ENCODE measurements at places on chromosomes 3 and 15. TPM values are rescaled to one million over a fixed set of nuclear protein-coding genes. Genes with fewer than 3 reads are reported as not detected.

GRCh38 chr3:154120961-154121700 lies at the start of gene ARHGEF26:
Gene ARHGEF26, plus strand, starts transcription at chr3:154121390. Its CDS starts 603 bp downstream, at chr3:154121993.
- DNase-seq: peak; percentile 93
- H3K36me3 ChIP-seq: no peaks in the 10 kb centered on the region
- peak within 1 kb of the TSS; percentile 72 for H3K27ac ChIP-seq
- peak within 1 kb of the TSS; percentile 83 for H3K4me3 ChIP-seq

GRCh38 chr3:157566596-157566995 lies 63.4 kb upstream of the VEPH1 start:
- no peak overlapping the region for H3K27ac ChIP-seq
- H3K4me1 ChIP-seq: no peaks in the 10 kb centered on the region
- no peak for DNase-seq
- H3K4me3 ChIP-seq: no peak overlapping the region
- H3K36me3 ChIP-seq: 0 out of 2 replicates have a peak, but pooled peaks cover 3% of the 10 kb centered on the region

DNA sequence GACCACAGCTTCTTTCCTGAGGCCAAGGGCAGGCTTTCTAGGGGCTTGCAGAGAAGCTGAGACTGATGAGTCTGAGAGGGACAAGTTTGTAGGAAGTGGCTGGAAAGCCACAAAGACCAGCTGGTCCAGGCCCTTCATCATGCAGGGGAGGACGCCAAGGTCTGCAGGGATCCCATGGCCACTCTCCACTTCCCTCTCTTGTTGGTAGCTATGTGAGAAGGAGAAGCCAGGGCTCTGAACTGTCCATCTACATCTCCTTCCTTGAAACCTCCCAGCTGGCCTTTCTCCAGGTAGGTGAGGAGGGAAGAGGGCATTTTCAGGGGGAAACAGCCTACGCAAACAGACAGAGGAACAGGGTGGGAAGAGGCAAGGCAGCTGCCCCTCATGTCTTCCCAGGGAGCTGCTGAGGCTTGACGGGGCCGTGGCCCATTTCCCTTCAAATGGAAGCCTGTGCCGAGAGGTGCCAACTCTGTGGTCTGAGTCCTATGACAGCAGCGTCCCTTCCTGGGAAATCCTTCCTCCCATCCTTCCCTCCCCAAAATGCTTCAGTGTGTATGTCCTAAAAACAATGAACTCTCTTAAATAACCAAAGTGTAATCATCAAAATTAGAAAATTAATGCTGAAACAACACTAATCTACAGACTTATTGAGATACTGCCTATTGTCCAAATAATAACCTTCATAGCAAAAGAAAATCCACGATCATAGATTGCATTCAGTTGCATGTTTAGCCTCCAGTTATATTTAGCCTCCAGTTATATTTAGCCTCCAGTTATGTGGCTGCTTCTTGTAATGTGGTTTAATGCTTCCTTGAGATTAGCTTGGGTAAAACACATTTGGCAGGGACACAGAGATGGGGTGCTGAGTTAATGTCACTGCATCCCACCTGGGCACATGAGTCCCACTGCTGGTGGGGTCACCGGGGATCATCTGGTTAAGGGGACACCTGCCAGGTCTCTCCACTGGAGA lies 36.0 kb downstream of the GNB5 start:
- H3K4me3 ChIP-seq: no peak overlapping the region
- no peaks in the 10 kb centered on the region for H3K27me3 ChIP-seq

- H3K4me1 ChIP-seq: no peaks in the 10 kb centered on the region
- peaks cover 4% of the 10 kb centered on the region for H3K27me3 ChIP-seq
- H3K4me3 ChIP-seq: no peak overlapping the region
- no peak for DNase-seq
- H3K27ac ChIP-seq: no peak overlapping the region
These were observed 121.3 kb upstream of the ADAMTS9 start for GRCh38 chr3:64809086-64809485.

DNA sequence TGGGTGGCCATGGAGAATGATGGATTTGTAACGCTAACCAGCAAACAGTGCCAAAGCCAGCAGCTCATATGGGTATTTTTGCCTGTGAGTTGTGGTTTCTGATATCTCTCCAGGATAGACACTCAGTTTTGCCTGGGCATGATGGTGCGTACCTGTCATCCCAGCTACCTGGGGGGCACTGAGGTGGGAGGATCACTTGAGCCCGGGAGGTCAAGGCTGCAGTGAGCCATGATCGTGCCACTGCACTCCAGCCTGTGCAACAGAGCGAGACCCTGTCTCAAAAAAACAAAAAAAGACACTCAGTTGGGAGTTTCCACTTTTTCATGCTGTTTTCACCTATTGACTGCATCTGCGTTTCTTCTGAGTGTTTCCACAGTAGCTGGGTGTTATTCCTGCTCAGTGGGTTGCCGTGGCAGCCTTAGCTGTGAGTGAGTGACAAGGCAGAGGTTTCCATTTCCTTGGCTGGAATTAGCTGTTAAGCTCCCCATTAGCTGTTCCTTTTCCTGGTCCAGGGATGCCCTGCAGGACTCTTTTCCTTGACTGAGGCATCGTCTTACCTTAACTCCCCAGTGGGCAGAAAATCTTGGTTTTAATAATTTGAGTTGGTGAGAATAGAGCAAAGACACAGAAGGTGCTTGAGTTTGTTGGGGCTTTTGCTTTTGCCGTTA lies 14.2 kb upstream of the RPP14 start:
- no peak for DNase-seq
- H3K4me3 ChIP-seq: no peak overlapping the region
- no peak overlapping the region for H3K27ac ChIP-seq

GABRR3 gene
- total RNA-seq: not detected

DNA sequence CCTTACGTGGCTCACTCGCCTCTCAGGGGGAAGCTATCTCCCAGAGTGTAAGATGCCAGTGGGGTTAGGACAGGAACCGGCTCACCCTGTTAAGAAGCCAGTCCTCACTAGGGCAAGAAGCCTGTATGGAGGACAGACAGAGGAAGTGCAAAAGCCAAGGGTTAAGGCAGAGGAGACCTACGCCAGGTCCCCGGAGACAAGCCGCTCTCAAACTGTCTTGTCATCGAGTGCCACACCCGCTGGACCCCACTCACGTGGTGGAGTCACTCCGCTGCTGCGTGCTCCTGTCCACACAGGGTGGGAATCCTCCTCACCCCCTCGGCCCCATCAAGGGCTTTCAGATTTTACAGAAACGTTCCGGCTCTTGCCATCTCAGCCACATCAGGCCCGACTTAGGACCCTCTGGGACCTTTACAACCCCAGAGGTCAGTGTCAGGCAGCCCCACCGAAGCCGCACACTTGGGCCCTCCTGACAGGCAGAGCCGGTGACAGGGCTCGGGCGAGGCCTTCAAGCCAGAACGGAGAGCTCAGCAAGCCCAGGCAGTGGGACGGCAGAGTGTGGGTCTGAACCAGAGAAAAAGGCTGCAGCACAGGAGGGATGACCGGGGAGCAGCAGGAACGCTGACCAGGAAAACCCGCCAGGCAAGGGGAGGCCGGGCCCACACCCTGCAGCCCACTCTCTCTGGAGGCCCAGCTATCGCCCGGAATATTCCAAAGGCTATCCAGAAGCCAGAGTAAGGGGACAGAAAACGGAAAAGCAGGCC lies 61.7 kb downstream of the XXYLT1 start:
- H3K27ac ChIP-seq: no peak overlapping the region
- H3K36me3 ChIP-seq: peaks cover 3% of the 10 kb centered on the region
- peaks cover 50% of the 10 kb centered on the region for H3K4me1 ChIP-seq
- H3K4me3 ChIP-seq: no peak overlapping the region
- no peaks in the 10 kb centered on the region for H3K27me3 ChIP-seq
- no peak for DNase-seq

DNA sequence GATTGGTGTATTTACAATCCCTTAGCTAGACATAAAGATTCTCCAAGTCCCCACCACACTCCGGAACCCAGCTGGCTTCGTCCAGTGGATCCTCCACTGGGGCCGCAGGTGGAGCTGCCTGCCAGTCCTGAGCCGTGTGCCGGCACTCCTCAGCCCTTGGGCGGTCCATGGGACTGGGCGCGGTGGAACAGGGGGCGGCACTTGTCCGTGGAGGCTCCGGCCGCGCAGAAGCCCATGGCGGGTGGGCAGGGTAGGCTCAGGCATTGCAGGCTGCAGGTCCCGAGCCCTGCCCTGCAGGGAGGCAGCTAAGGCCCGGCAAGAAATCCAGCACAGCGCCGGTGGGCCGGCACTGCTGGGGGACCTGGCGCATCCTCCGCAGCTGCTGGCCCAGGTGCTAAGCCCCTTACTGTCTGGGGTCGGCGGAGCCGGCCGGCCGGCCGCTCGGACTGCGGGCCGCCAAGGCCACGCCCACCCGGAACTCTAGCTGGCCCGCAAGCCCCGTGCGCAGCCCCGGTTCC lies 3.5 kb upstream of the RNU5B-1 start:
- peak; percentile 55 for DNase-seq
- peaks cover 35% of the 10 kb centered on the region for H3K4me1 ChIP-seq
- H3K36me3 ChIP-seq: no peaks in the 10 kb centered on the region
- no peaks in the 10 kb centered on the region for H3K27me3 ChIP-seq
- H3K4me3 ChIP-seq: no peak overlapping the region
- no peak overlapping the region for H3K27ac ChIP-seq

DNA sequence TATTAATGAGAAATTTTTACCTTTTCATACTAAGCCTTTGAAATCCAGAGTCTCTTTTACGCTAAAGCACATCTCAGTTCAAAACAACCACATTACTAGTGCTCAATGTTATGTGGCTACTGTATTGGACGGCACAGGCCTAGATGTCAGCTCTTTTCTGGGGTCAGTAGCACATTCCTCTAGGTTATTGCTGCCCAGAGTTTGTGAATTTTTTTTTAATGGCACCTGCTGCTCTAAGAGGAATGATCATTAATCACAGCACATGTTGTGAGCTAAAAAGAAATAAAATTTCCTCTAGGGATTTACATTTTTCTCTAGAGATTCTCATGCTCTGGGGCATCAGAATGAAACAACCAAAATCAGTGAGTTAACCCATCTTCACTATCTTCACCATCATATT lies 436.8 kb upstream of the THBS1 start:
- H3K36me3 ChIP-seq: no peaks in the 10 kb centered on the region
- DNase-seq: no peak
- H3K27ac ChIP-seq: no peak overlapping the region
- H3K4me1 ChIP-seq: no peaks in the 10 kb centered on the region

DNA sequence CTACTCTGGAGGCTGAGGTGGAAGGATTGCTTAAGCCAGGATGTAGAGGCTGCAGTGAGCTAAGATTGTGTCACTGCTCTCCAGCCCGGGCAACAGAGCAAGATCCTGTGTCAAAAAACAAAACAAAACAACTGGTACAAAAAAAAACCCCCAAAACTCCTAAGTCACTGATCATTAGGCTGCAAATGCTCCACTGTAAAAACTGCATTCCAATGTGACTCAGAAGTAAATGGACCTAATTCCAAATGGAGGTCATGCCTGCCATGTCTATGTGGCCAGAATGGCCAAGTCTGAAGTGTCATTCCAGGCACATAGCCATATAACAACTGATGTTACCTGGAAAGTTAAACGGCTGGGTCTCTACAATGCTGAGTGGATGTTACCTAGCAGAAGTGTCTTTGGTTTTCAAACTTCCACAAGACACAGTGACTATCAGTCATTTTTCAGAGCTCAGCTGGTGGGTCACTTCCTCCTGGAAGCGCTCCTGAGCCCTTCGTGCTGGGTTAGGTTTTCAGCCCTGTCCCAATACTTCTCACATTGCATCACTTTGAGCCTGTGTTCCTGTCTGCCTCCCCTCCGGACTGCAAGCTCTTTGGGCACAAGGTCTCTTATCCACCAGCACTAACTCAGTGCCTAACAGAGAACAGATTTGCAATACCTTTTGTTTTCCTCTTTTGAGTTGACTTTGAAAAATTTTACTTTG lies 10.6 kb downstream of the FSTL1 start:
- H3K27me3 ChIP-seq: no peaks in the 10 kb centered on the region
- no peak overlapping the region for H3K4me3 ChIP-seq
- no peak for DNase-seq
- H3K27ac ChIP-seq: peak overlapping the region; percentile 62
- H3K36me3 ChIP-seq: peaks cover 32% of the 10 kb centered on the region
- peaks cover 49% of the 10 kb centered on the region for H3K4me1 ChIP-seq

SORD gene
- total RNA-seq: 46.2 TPM

GRCh38 chr3:632571-633170 lies 436.1 kb downstream of the CHL1 start:
- H3K4me1 ChIP-seq: no peaks in the 10 kb centered on the region
- no peaks in the 10 kb centered on the region for H3K27me3 ChIP-seq
- no peak overlapping the region for H3K27ac ChIP-seq

MITF gene
- 1.3 TPM for total RNA-seq

DNA sequence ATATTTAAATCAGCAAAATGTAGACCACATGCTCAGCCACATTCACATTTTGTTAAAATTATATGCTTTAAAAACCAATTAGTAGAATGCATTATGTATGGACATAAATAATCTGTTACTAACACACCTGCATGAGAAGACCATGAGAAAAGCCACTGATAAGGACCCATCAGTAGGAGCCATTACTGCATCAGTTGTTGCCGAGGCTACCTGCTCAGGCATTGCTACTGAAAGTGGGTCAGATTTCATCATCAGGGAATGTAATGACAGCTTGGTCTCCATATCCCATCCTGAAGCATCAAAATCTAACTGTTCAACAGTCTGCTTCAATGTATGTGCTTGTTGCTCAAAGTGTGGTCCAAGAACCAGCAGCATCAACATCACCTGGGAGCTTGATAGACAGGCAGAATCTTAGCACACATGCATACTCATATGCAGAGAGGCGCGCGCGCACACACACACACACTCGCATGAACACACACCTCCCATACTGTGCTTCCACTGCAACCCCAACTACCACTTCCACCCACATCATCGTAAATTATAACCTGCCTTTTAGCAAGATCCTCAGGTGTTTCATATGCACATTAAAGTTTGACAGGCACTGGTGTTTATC lies 72.4 kb upstream of the FOXB1 start:
- H3K4me1 ChIP-seq: peaks cover 48% of the 10 kb centered on the region
- no peaks in the 10 kb centered on the region for H3K36me3 ChIP-seq
- no peak for DNase-seq
- no peak overlapping the region for H3K27ac ChIP-seq

DNA sequence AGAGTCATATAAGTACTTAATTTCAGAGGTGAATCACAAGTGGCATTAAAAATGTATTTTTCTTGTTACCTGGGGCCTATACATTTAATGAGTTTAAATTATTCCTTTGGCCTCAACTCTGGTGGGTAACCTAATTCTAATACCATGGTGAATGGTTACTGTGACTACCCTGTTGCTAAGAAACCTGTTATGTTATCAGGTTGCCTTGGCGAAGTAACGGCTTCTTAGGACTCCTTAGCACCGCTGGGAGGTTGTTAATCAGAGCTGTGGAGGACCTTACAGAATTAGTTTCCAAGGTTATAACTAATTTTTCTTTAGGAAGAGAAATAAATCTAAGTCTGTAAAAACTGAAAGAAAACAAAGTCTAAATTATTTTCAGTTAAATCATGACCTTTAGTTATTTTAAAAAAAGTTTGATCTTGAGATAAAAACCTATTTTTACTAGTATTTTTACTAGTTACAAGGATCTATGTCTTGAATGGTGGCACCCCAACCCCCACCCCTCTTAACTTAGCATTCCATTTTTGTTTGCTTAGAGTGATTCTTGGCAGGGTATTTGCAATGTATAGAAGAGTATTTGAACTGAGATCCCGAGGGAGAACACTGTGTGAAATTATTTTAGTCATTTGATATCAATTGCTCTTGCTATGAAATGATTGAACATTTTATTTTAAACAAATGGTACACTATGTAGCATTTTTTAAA lies 155.5 kb downstream of the FNDC3B start:
- peaks cover 10% of the 10 kb centered on the region for H3K36me3 ChIP-seq
- H3K27me3 ChIP-seq: no peaks in the 10 kb centered on the region
- H3K27ac ChIP-seq: no peak overlapping the region
- no peak for DNase-seq
- H3K4me3 ChIP-seq: no peak overlapping the region

Measured in WTC11 (cell line).